ENCODE measurements at places on chromosomes 4 and X.
A peak's percentile ranks its signal among the peaks of the same experiment; 100 is the strongest.

GRCh38 chrX:97481228-97481627, 597.5 kb downstream of the RPA4 start:
- DNase-seq: no peak

DNA sequence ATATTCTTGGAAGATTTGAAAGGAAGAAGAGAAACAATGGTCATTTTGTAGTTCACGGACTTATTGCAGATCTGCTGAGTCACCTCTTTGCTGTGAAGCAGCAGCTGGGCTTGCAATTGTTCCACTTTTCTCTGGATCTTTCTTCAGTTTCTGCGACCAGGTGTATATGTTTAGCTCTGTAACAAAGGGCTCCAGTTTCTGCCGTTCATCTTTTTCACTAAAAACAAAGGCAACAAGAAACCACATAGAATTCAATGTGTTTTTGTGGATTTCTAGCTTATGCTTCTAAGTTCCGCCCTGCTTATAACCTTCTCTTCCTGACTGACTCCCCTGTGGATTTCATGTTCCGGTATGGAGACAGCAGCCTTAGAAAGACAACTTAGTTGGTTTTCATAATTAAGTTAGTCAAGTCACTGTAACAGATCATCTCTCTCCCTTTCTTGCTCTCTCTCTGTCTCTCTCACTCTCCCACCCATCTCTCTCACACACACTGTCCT, 121.6 kb upstream of the EPHA5 start:
- DNase-seq: no peak

DNA sequence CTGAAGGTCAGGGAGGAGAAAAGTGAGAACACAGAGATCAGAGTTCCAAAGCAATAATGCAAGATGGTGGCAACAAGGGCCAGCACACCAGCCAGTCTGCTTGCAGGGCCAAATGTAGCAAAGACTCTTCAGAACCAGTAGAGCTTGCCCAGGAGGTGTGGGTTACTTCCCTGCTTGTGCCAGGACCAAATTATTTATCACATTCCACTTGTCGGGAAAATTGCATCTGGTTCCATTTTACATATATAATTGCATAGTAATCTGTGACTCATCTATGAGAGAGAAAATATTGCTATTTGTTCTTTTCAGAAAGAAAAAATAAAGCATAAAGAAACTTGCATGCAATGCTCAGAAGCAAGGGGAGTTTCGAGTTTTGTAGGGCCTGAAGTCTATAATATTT, 41.4 kb downstream of the MAML3 start:
- no peak for DNase-seq

- DNase-seq: peak; percentile 35
These were observed 27.7 kb downstream of the CD38 start for GRCh38 chr4:15805583-15806517.

DNA sequence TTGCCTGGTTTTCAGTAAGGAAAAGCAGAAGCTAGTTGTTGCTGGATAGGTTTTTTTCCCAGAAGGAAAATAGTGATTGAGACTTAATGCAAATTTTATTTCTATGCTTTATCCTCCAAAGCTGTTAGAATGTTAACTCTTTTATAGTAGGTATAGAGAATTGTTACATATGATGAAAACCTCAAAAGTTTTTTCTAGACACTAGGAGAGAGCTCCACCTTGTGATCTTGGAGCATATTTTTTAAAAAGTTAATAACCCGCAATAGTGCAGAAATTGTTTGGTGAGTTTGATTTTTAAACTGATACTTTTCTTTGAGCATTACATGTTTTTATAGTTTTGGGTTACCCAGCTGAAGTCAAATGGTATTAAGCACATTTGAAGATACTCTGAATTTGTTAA, 56.5 kb downstream of the STAG2 start:
- no peak for DNase-seq

GRCh38 chr4:121764702-121765367, at the start of gene SMIM43:
Gene SMIM43 (minus strand): TSS chr4:121765164. CDS start chr4:121765105, 59 bp downstream.
- no peak for DNase-seq

DNA sequence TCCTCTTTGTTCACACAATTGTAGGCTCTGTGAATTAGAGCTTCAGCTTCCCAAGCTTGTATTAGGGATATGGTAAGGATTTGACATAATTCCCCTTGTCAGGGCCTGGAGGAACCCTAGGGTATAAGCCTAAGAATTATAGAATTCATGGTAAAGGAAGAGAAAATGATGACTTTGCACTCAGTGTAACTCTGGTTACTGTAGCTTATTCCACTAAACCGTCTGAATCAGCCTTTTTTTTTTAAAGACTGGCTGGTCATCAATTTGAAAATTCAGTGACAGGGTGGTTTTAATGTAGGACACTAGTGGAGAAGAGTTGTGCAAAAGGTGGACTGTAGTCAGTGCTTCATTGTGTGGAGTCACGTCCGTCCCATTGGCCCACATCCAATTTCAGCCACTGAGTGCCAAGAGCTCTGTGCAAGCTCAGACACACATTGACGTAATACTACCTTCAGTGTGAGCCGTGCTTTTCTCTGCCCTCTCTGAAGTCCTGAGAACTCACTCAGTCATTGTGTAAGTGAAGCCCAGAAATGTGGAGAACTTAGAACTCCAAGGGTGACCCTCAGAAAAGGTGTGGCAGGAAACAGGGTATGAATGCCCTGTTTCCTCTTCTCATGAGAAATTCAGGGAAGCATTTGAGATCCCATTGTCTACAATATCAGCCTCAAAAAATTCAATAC, 449.8 kb downstream of the C4orf33 start:
- DNase-seq: no peak

DNA sequence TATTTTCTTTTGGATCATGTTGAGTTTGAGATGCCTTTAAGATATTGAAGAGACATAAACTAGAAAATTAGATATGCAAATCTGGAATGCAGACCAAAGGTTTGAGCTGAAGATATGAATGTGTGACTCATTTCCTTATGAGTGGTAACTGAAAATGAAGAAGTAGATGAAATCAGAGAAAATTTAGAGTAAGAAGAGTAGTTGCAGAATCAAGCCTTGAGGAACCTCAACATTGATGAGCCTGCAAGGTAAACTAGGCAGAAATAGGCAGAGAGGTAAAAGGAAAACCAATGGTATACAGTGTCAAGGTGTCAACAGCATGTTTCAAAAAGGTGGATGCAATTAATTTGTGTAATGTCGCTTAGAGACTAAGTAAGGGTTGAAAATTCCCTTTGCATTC, 142.8 kb downstream of the MOSPD2 start:
- DNase-seq: no peak

- no peak for DNase-seq
These were observed 776.0 kb downstream of the GLUD2 start for GRCh38 chrX:121823406-121823805.

DNA sequence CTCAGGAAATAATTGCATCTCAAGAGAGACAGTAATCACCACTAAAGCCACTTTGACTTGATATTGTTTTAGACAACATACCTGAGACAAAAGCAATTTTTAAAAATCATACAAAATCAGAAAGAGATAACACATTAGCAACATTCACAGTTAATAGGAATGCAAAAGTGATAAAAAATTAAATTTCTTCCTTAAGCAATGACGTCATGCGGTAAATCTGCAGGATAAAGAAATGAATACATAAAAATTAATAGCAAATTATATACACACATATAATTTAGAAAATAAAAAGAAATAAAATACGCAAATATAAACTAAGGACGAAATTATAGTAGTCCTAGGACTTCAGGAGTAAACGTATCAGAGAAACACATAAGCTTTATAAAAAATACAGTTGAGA, 866.5 kb upstream of the PRKX start:
- no peak for DNase-seq

DNA sequence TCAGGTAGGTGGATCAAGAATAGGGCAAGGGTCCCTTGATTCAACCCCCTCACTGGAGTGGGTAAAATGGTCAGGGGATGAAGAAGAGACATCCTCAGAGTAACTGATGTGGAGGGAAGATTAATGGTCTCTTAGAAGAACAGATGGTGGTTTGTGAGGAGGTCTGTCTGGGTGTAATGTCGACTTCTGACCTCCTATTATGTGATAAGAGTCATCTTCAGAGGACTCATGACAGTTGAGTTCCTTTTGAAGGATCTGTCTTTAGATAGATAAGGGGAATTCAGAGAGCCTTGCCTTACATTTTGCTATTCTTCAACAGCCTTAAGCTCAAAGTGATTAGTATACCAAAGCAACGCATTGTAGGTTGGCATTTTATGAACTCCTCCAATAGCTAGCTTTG, 27.1 kb upstream of the MAGEA8 start:
- DNase-seq: no peak

DNA sequence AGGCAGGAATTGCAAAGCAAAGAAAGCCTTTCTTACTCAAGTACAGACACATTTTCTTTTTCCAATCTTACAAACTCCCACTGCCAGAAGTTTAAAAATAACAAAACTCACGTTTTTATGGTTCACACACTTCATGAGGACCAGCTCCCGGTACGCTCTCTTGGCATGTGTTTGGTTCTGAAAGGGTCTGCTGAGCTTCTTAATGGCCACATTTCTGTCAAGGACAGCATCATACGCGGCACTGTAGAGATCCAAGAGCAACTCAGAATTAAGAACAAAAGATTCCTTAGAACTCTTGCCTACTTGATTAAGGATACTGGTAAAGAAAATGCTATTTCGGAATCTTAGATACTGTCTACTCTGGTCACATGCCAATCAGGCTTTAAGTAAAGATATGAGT, 252.7 kb downstream of the MAPK10 start:
- DNase-seq: no peak

DNA sequence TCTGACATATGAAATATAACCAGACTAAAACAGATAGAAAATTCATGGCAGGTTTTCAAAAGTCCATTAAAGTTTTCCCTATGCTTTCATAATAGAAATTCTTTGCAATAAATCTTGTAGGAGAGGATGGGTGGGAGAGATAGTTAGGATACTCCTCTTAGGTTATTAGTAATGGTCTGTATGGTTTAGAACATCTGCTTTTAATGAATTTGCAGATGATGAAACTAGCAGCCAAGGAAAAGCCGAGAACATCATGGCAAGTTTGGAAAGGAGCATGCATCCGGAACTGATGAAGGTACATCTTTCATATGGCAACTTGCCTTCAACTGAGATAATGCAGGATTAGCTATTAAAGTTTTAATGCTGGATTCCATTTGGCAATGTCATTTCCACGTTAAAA, 70.7 kb downstream of the DOCK11 start:
- no peak for DNase-seq
